Stimulated activated CD8-positive, alpha-beta memory T cell treated with anti-CD3 and anti-CD28 coated beads, Interleukin-4, amount 100 ng/mL, for 1 hour (primary cell): ENCODE measurements at places on chromosomes 5 and 9.

DNA sequence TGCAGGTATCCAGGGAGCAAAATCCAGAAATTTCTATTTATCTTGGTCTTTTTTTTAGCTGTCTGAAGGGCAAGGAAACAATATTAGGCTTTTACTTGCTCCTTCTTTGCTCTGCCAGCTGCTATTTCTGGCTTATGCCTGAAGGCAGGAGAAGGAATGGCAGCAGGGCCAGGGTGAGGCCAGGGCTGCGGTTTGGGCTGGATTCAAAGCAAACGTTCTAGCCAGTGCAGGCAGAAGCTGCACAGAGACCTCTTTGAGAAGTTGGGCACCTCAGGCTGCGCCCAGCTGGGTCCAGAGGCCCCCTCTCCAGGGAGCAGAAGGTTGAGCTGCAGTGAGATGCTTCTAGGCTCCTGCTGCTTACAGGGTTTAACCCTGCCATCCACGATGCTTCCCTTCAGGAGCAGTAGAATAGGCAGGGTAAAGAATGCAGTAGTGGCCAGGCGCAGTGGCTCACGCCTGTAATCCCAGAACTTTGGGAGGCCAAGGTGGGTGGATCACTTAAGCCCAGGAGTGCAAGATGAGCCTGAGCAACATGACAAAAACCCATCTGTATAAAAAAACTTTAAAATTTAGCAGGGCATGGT, 201.2 kb downstream of the ADCY2 start:
- DNase-seq, result no peak

- DNase-seq, result no peak
Observed at GRCh38 chr5:163893281-163893680, 387.9 kb downstream of the MAT2B start.

- DNase-seq, result no peak
Observed at GRCh38 chr9:33166231-33167083, 679 bp downstream of the B4GALT1 start.

DNA sequence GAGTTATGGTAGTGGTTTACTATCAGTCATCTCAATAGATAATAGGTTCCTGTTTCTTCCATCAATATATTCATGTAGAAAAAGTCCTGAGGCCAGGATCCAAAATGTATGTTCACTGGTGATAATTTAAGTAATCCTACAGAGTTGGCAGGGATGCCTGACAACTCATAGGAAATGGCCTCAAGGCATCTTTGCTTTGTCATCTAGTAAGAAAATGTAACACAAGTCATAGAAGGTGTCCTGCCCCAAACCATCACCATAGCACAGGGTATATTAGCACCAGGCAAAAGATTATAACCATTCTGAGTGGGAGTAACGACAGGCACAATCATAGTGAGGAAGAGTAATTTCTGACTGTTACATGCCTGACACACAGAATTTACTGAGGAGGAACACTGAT, 257.0 kb downstream of the TMEM167A start:
- no peak for DNase-seq

GRCh38 chr5:160303690-160304089, 8.7 kb downstream of the CCNJL start:
- no peak for DNase-seq

- DNase-seq, result no peak
Observed at GRCh38 chr9:99977033-99977792, 70.8 kb downstream of the STX17 start.

GRCh38 chr5:78058625-78059024, 235.9 kb downstream of the AP3B1 start:
- DNase-seq, result no peak

DNA sequence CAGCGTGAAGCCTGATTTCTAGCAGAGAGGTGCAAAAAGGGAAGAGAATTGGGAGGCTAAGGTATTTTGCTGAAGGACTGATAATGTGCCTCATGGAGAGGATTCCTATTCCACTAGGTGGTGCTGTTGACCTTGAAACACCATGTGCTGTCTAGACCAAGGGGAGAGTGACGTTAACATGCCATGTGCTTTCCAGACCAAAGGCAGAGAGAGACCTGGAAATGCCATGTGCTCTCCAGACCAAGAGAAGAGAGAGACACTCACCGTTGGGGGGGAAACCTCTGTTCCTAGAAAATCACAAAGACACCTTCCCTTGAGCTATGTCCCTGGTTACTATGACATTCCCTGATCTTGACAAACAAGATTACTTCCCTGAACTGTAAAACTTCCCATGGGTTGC, 286.0 kb upstream of the TUSC1 start:
- DNase-seq, result no peak

DNA sequence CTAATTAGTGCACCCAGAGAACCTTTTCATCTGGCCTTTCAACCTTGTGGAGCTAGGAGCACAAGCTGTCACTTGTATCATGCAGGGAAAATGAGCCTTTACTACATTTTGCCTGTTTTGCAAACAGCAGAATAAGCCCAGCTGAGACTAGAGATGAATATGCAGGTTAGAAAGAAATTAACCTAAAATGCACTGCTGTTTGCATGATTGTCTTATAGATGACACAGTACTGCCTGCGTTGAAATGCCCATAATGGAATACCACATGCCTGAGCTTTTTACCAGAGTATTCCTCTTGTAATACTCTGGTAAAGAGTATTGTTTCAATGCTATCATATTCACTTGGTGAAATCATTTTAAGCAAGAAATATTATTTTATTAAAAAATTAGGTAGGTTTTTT, 90.7 kb downstream of the SNX24 start:
- no peak for DNase-seq

- no peak for DNase-seq
Observed at GRCh38 chr5:154513669-154514084, 35.6 kb upstream of the HAND1 start.

DNA sequence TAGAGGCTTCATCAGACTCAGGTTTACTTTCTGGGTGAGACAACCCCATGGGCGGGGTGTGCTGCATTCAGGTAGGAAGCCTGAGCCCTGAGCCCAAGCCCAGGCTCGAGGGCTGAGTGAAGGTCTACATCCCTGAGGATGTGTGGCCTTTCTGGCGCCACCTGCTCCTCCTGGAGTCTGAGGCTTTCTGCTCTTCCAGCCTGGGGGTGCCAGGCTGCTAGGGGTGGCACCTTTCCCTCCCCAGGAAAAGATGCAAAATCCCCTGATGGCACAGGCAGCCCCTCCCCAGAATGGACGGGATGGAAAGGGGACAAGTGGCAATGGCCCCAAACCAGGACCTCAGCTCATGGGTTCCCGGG, 44.4 kb upstream of the PRRC2B start:
- no peak for DNase-seq

GRCh38 chr5:11072568-11072967, 311.5 kb upstream of the DAP start:
- DNase-seq, result no peak

GRCh38 chr9:133782157-133783130, 44.3 kb upstream of the SARDH start:
- DNase-seq, result peak; percentile 44

DNA sequence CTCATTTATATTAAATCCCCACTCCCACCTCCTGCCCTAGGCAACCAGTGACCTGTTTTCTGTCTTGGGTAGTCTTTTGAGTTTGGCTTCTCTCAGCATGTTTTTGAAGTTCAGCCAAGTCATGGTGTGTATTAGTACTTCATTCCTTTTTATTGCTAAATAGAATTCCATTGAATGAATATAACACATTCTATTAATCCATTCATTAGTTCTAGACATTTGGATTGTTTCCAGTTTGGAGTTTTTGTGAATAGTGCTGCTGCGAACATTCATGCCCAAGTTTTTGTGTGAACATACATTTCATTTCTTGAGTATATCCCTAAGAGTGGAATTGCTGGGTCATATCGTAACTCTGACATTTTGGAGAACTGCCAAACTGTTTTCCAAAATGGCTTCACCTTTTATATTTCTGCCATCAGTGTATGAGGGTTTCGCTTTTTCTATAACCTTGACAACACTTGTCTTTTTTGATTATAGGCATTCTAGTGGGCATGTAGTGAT, 2.7 kb downstream of the ZNF346 start:
- no peak for DNase-seq

GRCh38 chr9:88256216-88256615, 117.9 kb upstream of the SPATA31C2 start:
- DNase-seq, result no peak

DNA sequence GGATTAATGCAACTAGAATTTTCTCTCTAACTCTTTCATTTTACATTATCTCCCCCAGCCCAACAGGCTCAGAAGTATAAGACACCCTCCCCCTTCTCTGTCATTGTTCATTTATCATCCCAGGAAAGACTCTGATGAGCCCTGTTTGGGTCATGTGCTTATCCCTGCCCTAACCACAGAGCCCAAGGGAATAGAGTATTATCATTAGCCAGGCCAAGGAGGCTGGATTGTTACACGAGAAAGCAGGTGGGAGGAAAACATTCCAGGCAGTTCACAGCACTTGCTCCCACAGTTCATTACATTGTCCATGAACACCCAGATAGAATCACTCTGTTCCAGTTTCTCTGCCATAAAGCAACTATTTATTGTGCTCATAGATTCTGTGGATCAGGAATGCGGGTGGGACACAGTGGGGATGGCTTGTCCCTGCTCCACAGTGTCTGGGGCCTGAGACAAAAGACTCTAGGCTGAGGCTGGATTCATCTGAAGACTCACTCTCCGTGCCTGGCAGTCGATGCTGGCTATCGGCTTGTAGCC, 59.5 kb upstream of the TMEM215 start:
- no peak for DNase-seq

DNA sequence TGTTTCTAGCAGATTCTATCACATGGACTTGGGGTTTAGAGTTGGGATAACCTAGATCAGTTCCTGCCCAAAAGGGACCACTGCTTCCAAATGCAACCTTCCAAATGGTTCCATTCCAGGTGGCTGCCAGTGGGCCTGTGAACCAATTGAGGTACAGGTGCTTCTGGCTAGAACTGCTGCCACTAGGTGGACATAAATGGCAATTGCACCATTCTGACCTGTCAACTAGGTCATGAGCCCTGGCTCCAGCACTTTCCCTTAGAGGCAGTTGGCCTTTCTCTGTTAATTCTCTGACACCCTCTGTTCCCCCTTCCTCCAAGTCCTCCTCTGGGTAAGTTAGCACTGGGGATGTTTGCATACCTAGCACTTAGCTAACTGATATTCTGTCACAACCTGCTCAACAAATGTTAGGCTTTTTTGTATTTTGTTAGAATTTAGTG, 16.6 kb upstream of the HEMGN start:
- peak; percentile 17 for DNase-seq

DNA sequence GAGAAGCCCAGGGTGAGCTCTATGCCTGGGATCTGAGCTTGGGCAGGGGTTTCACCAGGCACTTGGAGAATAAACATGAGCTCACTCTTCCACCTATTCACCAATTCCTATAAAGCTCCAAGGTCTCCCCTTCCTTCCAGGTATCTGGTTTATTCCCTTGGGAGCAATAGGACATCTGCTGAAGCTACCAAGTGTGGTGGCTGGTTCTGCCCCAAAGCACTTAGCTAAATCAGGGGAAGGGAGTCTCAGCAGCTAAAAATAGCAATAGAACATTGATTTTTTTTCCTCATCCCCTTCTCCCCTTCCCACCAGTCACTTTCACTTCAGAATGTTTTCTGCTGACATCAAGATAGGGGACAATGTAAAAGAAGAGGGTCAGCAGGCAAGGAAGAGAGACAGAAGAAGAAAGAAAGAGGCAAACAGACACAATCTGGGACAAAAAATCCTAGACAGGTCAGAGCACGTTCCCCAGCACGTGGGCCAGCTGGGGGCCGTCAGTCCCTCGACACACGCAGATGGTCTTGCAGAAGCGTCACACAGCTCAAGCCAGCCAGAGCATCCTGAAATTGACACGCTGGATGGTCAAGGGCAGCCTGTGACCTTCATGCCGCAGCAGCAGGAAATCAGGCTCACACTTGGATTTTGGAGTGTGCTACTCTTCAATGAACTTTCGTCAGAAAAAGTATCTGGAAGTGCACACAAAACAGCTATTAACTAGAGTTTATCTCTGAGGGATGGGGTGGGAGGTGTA, 176.0 kb downstream of the ZNF608 start:
- DNase-seq, result no peak

GRCh38 chr5:66324357-66324756, 180.3 kb downstream of the SREK1 start:
- no peak for DNase-seq

DNA sequence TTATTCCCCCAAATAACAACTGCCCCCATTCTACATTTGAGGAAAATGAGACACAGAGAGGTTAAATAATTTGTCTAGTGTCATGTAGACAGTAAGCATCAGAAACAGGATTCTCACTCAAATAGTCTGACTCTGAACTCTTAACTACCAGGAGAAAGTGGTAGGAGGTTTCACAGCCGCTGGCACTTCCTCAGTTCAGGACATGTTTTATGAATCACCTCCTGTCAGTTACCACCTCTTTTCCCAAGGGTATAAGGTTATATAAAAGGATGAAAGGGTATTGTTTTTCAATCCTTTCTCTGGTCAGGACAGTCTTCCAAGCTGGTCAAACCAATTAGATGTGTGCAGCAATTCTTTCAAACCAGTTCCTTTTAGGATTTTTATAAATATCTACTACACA, 52.1 kb downstream of the TSSK1B start:
- DNase-seq, result no peak

- no peak for DNase-seq
Observed at GRCh38 chr9:112028242-112029221, 131.9 kb downstream of the UGCG start.

DNA sequence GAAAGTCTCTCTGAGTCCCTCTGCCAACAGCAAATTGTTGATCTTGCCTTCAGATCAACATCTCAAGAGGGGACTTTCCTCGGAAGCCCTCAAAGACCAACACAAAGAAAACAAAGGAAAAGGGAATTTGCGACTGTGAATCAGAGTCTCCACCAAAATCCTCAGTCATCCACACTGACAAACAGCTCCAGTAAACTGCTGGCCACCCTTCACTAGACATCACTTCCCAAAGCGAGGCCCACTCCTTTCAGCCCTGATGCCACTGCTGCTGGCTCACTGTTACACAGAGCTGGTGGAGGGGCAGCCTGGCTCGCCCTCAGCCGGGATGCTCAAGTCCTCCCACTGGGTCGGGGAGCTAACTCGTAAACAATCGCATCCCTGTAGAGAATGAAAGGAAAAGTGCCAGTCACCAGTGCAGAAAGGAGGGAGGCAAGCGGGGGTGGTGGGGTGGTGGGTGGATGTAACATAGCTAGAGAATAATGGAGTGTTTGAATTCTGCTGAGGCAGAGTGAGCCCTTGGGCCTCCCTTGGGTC, 1.3 kb downstream of the FGF1 start:
- no peak for DNase-seq

DNA sequence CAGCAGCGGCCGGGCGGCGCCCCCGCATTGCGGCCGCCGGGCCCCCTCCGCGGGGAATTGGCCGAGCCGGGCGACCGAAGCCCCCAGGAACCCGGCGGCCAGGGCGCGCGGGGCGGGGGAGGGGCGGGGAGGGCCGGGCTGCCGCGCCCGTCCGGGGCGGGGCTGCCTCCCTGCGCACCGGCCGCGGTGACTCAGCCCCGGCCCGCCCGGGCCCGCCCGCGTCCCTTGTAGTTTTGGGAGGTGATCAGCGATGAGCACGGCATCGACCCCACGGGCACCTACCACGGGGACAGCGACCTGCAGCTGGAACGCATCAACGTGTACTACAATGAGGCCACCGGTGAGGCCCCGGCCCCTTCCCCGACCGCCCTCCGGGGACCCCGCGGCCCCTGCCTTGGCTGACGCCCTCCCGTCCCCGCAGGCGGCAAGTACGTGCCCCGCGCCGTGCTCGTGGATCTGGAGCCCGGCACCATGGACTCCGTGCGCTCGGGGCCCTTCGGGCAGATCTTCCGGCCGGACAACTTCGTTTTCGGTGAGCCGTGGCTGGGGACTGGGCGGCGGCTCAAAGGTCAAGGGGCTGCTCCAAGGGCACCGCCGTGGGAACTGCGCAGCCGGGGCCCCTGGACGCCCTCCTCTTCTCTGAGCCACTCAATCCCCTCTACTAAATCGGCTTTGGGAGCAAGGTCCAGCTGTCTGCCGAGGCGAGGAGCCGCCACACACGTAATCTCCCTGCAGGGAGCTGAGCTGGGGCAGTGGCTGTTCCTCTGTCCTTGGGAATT, 592 bp downstream of the TUBB4B start:
- peak; percentile 57 for DNase-seq
